ENCODE measurements at places on chromosomes 13 and 19.

DNA sequence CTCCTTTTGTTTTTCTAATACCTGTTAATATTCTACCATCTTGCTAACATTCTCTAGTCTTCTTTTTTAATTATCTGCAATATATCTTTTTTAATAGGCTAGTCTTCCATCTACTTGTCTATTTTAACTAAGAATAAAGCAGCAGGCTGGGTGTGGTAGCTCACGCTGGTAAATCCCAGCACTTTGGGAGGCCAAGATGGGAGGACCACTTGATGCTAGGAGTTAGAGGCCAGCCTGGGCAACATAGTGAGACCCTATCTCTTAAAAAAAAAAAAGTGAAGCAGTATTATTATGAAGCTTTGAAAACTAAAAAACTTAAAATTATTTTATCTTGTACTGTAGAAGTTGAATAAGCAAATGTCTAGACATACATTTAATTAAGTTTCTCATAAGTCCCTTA, 3.3 kb downstream of the UTP14C start:
- DNase-seq, result no peak

- DNase-seq, result peak; percentile 83
Observed at GRCh38 chr13:113742000-113742441, 17.0 kb upstream of the TMEM255B start.

DNA sequence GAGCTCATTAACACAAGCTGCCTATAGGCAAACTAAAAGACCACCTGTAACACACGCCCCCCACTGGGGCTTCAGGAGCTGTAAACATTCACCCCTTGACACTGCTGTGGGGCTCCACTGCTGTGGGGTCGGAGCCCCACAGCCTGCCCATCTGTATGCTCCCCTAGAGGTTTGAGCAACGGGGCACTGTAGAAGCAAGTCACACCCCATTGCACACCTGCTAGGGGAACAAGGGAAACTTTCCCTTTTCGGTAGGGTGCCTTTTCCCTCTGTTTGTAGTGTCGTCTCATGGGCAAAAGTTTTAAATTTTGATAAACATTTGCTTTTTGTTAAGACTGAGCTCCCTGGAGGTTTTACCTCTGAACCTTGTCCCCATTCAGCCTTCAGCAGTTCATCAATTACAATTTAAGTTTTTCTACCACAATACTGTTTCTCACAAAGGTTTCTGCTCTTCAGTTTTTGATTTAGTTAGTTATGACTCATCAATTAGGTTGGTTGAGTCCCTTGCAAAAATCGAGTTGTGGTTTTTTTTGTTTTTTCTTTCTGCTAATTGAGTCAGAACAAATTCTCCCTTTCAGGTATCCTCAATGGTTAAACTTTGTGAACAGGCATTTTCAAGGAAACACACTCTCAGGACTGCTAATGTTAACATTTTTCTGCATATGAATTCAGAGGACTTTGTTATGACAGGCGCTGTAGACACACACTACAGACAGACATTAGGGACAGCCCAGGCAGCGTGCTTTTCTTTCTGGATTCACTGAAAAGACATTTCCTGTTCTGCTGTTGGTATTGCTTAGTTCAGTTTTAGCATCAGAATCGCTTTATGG, 35.1 kb downstream of the ZNF433 start:
- DNase-seq, result no peak

GRCh38 chr13:101944521-101944920, 457.3 kb downstream of the FGF14 start:
- no peak for DNase-seq

DNA sequence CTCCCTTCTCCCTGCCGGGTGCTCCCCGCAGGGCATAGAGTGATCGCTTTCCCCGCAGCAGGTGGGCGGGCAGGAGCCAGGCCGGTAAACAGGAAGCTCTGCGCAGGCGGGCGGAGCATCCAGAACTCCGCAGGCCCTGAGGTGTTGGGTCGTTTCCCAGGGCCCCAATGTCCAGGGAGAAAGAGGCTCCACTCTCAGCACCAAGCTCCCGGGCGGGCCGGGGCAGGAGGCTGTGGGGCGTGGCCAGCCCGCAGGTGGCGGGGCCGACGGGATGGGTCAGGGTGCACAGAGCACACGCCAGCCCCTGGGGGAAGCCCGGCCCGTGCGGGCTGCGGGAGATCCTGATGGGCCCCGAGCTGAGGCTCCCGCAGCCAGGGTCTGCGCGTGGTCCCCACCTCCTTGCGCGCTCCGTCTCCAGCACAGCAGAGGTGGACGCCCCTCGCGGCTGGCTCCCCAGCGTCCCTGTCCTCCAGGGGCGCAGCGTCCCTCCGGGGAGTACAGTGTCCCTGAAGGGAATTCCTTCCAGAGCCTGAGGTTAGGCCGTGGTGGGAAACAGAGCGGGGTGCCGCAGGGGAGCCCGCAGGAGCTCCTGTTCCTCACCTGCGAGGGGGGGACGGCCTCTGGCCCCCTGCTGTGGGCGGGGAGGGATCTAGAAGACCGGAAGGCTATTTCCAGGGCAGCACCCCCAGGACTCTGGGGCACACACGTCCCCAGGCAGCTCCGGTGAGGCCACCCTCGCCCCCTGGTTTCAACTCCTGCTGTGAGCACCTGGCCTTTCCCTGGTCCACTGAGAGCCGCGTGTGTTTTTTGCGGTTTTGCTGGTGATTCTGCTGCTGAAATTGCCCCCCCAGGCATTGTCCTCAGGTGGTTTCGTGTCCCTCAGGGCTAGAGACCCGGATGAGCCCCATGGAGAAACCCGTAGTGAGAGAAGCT, 12.2 kb downstream of the PIP5K1C start:
- no peak for DNase-seq
